ENCODE measurements at places on chromosomes 12 and 14.

GRCh38 chr14:77318006-77318553 lies 2.6 kb downstream of the POMT2 start:
- DNase-seq, result no peak

- DNase-seq, result no peak
These were observed 87.7 kb upstream of the PWP1 start for GRCh38 chr12:107597695-107598410.

- no peak for DNase-seq
These were observed 386.8 kb downstream of the BCAT1 start for GRCh38 chr12:24561882-24562770.

DNA sequence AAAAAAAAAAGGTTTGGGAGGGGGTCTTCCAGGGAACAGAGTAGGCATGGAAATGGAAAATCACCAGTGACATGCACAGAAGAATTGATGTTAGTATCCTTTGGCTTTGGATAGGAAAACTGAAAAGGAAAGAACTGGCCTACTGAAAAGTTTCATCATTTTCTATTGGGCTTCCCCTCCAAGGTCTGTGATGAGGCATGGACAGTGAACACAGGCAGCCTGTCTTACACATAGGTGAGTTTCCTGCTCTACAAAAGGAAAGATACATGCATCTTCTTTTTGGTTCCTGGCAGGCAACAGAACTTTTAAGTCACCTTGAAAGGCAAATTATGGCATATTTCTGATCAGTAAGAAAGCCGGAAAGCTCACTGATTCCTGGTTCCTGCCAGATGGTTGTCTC lies 5.8 kb downstream of the BMAL2 start:
- DNase-seq, result no peak

DNA sequence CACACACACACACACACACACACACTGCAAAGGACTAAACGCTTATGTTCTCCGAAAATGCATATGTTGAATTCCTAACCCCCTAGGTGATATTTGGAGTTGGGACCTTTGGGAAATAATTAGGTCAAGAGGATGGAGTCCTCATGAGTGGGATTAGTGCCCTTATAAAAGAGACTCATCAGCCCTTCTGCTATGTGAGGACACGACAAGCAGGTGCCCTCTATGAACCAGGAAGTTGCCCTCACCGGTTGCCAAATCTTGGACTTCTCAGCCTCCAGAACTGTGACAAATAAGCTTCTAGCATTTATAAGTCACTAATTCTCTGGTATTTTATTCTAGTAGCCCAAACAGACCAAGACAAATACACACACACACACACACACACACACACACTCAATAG lies 20.7 kb upstream of the TCP11L2 start:
- no peak for DNase-seq

Measured in bone marrow (tissue), 2 donors.